ENCODE measurements at places on chromosomes 5 and 9. TPM values are rescaled to one million over a fixed set of nuclear protein-coding genes. Genes with fewer than 3 reads are reported as not detected.
A peak's percentile ranks its signal among the peaks of the same experiment; 100 is the strongest.

GRCh38 chr9:15157381-15157780 lies 149.6 kb downstream of the TTC39B start:
- H3K27me3 ChIP-seq = peaks cover 14% of the 10 kb centered on the region
- DNase-seq = no peak

- H3K27me3 ChIP-seq = no peaks in the 10 kb centered on the region
- peaks cover 25% of the 10 kb centered on the region for H3K4me1 ChIP-seq
- no peaks in the 10 kb centered on the region for H3K36me3 ChIP-seq
- no peak for DNase-seq
Observed at GRCh38 chr5:52947208-52947607, 41.9 kb upstream of the ITGA2 start.

DNA sequence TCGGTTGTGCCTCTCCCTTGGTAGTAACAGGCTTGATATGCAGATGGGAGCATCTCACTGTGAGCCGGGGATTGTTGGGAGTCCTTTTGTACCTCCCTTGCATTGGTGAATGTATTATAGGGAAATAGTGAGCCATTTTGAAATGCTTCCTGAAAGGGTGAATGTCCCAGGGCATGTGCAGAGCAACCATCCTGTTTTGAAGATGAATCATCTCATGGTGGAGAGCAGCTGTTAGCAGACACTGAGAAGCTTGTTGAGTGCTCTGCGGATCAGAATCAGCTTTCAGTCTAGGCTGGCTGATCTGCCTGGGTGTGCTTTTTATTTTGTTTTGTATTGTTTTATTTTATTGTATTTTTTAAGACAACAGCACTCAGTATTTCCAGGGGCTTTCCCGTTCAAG lies 29.7 kb downstream of the SLC36A1 start:
- H3K27ac ChIP-seq = no peak overlapping the region
- no peak overlapping the region for H3K4me3 ChIP-seq
- DNase-seq = no peak

DNA sequence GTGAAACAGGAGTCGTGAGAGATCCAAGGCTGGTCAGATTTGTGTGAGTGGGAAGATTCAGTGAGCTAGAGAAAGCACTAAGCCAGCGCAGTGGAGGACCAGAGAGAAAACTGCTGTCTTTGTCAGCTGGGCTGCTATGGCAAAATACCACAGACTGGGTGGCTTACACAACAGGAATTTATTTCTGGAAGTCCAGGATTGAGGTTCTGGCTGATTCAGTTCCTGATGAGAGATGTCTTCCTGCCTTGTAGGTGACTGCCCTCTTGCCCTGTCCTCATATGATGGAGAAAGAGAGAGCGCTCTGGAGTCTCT lies 24.2 kb upstream of the ANKRD33B start:
- peaks cover 15% of the 10 kb centered on the region for H3K4me1 ChIP-seq
- no peak for DNase-seq
- H3K36me3 ChIP-seq = no peaks in the 10 kb centered on the region
- peaks cover 25% of the 10 kb centered on the region for H3K27me3 ChIP-seq
- H3K27ac ChIP-seq = no peak overlapping the region

DNA sequence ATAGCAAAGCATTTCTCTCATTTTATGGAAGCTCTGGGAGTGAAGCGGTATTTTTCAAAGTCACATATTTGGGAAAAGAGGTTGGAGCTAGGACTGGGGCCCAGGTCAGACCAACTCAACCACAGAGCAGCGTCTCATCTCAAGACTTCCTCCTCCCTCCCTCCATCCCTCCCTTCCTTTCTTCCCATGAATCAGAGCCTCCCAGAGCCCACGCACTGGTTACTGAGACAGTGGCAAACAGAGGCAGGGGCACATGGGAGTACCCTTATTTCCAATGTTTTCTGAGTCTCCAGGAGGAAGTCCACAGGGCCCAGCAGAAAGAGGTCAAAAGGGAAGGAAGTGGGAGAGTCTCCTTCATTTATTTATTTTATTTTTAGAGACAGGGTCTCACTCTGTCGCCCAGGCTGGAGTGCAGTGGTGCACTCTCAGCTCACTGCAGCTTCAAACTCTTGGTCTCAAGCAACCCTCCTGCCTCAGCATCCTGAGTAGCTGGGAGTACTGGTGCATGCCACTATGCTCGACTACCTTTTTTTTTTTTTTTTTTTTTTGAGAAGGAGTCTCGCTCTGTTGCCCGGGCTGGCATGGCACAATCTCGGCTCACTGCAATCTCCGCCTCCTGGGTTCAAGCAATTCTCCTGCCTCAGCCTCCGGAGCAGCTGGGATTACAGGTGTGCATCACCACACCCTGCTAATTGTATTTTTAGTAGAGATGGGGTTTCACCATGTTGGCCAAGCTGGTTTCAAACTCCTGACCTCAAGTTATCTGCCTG lies 52.5 kb upstream of the CDKN2AIPNL start:
- no peaks in the 10 kb centered on the region for H3K27me3 ChIP-seq
- no peaks in the 10 kb centered on the region for H3K36me3 ChIP-seq
- H3K27ac ChIP-seq = no peak overlapping the region
- no peak overlapping the region for H3K4me3 ChIP-seq
- no peak for DNase-seq
- peaks cover 12% of the 10 kb centered on the region for H3K4me1 ChIP-seq

DNA sequence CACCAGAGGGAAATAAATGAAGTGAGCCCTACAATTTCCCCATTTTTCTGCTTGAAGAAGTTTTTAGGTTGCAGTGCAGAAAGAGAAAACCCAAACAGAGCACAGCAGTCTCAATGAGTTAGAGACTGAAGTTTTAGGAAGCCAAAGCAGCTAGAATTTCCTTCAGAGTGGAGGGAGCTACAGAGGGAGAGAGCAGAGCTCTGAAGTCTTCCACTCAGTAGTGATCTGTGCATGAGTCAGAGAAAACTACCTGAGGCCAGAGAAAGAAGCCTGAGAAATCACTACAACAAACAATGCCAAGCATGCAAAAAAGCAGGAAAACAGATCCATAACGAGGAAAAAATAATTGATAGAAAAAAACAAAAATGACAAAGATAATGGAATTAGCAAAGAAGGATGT lies 17.9 kb upstream of the NDUFB6 start:
- H3K4me3 ChIP-seq = no peak overlapping the region
- no peaks in the 10 kb centered on the region for H3K36me3 ChIP-seq
- H3K27ac ChIP-seq = no peak overlapping the region
- DNase-seq = no peak

- H3K4me3 ChIP-seq = no peak overlapping the region
- no peaks in the 10 kb centered on the region for H3K36me3 ChIP-seq
- H3K27me3 ChIP-seq = no peaks in the 10 kb centered on the region
- H3K27ac ChIP-seq = no peak overlapping the region
Observed at GRCh38 chr5:20028506-20028905, 40.5 kb upstream of the CDH18 start.

GRCh38 chr9:120440791-120441190 lies 139.2 kb downstream of the CDK5RAP2 start:
- no peaks in the 10 kb centered on the region for H3K27me3 ChIP-seq

DNA sequence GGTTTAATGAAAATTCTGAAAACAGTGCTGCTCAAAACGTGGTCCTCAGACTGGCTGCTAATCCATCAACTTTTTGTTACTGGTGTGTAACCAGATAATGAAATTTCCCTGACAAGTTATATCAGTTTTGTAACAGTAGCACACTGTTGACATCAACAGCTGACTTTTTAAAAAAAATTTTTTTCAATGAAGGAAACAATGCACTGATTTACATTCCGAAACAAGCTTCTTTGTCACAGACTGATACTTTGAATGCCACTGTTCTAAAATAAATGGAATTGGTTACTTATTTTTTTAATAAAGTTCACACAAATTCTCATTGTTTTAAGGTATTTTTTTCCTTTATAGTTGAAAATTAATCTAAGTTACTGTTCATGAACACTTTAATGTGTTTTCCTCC lies 169.1 kb downstream of the NIPBL start:
- DNase-seq = no peak
- peaks cover 23% of the 10 kb centered on the region for H3K36me3 ChIP-seq
- H3K4me1 ChIP-seq = no peaks in the 10 kb centered on the region
- no peak overlapping the region for H3K27ac ChIP-seq
- no peak overlapping the region for H3K4me3 ChIP-seq

- H3K27ac ChIP-seq = no peak overlapping the region
- no peaks in the 10 kb centered on the region for H3K27me3 ChIP-seq
- H3K36me3 ChIP-seq = no peaks in the 10 kb centered on the region
- no peak for DNase-seq
- H3K4me3 ChIP-seq = no peak overlapping the region
Observed at GRCh38 chr5:110478895-110479294, 247.6 kb downstream of the TMEM232 start.

- H3K4me3 ChIP-seq = no peak overlapping the region
- H3K27ac ChIP-seq = peak overlapping the region; percentile 92
- peaks cover 36% of the 10 kb centered on the region for H3K36me3 ChIP-seq
- H3K27me3 ChIP-seq = no peaks in the 10 kb centered on the region
- H3K4me1 ChIP-seq = peaks cover 88% of the 10 kb centered on the region
- peak; percentile 6 for DNase-seq
Observed at GRCh38 chr5:132474881-132475496, 15.6 kb downstream of the IRF1 start.

DNA sequence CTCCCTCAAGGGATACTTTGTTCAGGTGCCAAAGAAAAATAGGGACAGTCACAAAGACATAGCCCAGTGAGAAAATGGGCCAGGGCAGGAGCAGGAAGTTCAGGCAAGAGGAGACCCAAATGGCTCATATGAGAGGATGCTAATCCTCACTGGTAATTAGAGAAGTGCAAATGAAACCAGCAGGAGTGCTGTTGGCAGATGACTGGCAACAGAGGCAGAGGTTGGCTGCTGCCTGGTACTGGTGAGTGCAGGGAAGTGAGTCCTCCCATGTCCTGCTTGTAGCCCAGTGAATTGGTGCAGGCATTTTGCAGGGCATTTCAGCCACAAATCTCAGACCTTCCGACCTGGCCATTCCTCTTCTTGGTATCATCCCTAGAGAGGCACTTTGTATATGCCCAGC lies 23.5 kb downstream of the ODF2 start:
- H3K4me1 ChIP-seq = no peaks in the 10 kb centered on the region
- no peaks in the 10 kb centered on the region for H3K27me3 ChIP-seq
- DNase-seq = no peak
- no peak overlapping the region for H3K4me3 ChIP-seq
- H3K36me3 ChIP-seq = peaks cover 42% of the 10 kb centered on the region

DNA sequence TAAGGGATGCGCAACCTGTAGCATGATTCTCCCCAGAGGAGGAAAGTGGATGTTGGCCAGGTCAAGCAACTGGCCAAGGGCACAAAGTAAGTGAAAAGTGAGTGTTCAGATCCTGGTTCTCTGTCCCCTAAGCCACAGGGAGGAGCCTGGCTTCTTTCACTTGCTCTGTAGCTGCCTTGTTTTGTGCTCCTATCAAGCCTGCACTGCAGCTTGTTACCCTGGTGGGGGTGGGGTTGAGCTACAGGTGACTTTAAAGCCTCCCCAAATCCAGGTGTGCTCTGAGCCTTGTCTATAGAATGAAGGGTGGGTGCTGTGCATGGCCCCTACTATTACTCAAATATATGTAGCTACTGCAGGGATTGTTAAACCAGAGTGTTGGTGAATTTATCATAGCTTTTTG lies 32.9 kb downstream of the RALGPS1 start:
- no peak overlapping the region for H3K27ac ChIP-seq
- DNase-seq = peak; percentile 31
- H3K27me3 ChIP-seq = peaks cover 16% of the 10 kb centered on the region
- no peaks in the 10 kb centered on the region for H3K36me3 ChIP-seq
- H3K4me1 ChIP-seq = no peaks in the 10 kb centered on the region

DNA sequence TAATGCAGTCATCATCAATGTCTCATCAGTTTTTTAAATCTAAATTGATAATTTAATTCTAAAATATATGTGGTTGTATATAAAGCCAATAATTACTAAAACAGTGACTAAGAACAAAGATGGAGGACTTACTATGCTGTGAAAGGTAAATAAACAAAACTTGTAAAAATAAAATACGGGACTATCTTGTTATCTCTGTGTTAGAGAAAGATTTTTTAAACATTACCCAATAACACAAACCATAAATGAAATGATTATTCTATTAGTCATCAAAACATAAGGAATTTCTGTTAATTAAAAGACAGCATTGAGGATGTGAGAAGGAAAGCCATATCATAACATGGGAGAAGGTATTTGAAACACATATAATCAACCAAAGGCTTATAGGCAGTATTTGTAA lies 226.2 kb upstream of the SMC2 start:
- no peak overlapping the region for H3K27ac ChIP-seq
- H3K27me3 ChIP-seq = no peaks in the 10 kb centered on the region
- no peak overlapping the region for H3K4me3 ChIP-seq
- no peak for DNase-seq

DNA sequence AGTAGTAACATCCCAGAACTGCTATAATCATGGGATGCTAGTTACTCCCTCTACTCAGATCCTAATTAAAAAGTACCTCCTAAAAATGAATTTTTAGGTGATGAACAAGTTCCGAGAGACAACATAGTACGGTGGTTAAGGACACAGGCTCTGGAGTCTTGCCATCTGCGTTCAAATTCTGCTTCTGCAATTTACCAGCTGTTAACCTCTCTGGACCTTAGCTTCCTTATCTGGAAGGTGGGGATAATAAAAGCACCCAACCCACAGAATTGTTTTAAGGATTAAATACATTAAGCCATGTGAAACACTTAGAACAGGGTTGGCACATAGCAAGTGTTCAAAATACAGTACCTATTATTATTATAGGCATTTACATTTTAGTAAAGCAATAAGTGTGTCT lies 77.5 kb upstream of the XPA start:
- H3K4me3 ChIP-seq = no peak overlapping the region
- no peak overlapping the region for H3K27ac ChIP-seq
- DNase-seq = no peak
- no peaks in the 10 kb centered on the region for H3K36me3 ChIP-seq
- no peaks in the 10 kb centered on the region for H3K4me1 ChIP-seq

GRCh38 chr5:139636207-139636792 lies 11.8 kb upstream of the CXXC5 start:
- H3K4me3 ChIP-seq = peak overlapping the region; percentile 6
- DNase-seq = peak; percentile 79
- peaks cover 9% of the 10 kb centered on the region for H3K36me3 ChIP-seq
- no peaks in the 10 kb centered on the region for H3K27me3 ChIP-seq
- H3K27ac ChIP-seq = peak overlapping the region; percentile 84

DNA sequence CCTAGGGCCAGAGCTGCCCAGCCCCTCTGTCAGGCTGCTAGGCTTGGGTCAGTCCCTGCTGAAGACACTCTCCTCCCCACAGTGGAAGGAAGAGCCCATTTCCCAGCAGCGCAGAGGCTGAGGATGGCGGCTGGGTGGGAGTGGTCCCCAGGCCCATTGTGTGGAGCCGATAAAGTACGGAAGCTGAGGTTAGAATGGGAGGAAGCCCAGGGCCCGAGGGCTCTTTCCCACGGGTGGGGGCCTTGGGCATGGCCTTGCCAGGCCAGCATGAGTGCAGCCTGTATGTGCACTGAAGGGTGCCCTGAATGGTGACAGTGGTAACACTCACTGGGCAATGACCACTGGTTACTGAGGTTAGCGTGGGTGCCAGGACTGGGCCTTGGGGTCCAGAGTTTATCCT lies 125.9 kb downstream of the RGS3 start:
- peak overlapping the region; percentile 60 for H3K27ac ChIP-seq
- peaks cover 22% of the 10 kb centered on the region for H3K36me3 ChIP-seq
- H3K27me3 ChIP-seq = no peaks in the 10 kb centered on the region
- H3K4me3 ChIP-seq = no peak overlapping the region
- peaks cover 73% of the 10 kb centered on the region for H3K4me1 ChIP-seq
- DNase-seq = no peak

PKN3 gene
- 9.1 TPM for total RNA-seq

GABBR2 gene
- total RNA-seq = not detected

FSTL4 gene
- total RNA-seq = not detected

PALM2AKAP2 gene
- total RNA-seq = 0.19 TPM

F12 gene
- 0.22 TPM for total RNA-seq

HNRNPK gene
- 671 TPM for total RNA-seq

C5 gene
- total RNA-seq = 2.8 TPM

SHOC1 gene
- total RNA-seq = not detected

Data from activated CD4-positive, alpha-beta T cell treated with anti-CD3 and anti-CD28 coated beads, Interleukin-2, amount 10 ng/mL, durations not matched to agents 7 days and 5 days (primary cell).